ENCODE measurements at places on chromosomes 7 and 10.

GRCh38 chr10:133364645-133365431 is 7.0 kb upstream of the FUOM start:
- no peak for DNase-seq

- no peak for DNase-seq
Observed at GRCh38 chr7:98594348-98594747, 22.7 kb upstream of the NPTX2 start.

DNA sequence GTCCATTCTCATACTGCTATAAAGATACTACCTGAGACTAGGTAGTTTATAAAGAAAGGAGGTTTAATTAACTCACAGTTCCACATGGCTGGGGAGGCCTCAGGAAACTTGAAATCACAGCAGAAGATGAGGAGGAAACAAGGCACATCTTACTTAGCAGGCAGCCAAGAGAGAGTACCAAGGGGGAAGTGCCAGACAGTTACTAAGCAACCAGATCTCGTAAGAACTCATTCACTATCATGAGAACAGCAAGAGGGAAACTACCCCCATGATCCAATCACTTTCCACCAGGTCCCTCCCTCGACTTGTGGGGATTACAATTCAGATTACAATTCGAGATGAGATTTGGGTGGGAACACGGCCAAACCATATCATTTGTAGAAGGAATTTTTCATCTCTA is 36.3 kb downstream of the NHLRC2 start:
- DNase-seq = no peak

- no peak for DNase-seq
Observed at GRCh38 chr7:110804501-110804900, 286.4 kb upstream of the LRRN3 start.

DNA sequence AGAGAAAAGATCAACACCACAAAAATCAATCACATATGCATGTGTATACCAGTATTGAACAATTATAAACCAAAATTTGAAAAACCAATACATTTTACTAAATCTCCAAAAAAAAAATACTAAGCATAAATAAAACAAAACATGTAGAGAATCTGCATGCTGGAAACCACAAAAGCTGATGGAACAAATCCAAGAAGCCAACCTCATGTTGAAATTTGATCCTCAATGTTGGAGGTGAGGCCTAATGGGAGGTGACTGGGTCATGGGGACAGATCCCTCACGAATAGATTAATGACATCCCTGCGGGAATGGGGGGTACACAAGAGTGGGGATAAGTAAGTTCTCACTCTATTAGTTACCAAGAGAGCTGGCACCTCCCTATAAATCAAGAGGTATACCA is 82.5 kb downstream of the OAT start:
- DNase-seq = no peak

- no peak for DNase-seq
Observed at GRCh38 chr7:94344826-94345225, 49.9 kb upstream of the COL1A2 start.
